ENCODE measurements at places on chromosomes 1 and 21.
A peak's percentile ranks its signal among the peaks of the same experiment; 100 is the strongest.

GRCh38 chr1:87506147-87506546 lies 177.5 kb downstream of the LMO4 start:
- H3K36me3 ChIP-seq, result no peaks in the 10 kb centered on the region
- no peak for DNase-seq
- H3K27me3 ChIP-seq, result no peaks in the 10 kb centered on the region
- no peak overlapping the region for H3K4me3 ChIP-seq
- H3K4me1 ChIP-seq, result no peaks in the 10 kb centered on the region
- no peak overlapping the region for H3K27ac ChIP-seq

DNA sequence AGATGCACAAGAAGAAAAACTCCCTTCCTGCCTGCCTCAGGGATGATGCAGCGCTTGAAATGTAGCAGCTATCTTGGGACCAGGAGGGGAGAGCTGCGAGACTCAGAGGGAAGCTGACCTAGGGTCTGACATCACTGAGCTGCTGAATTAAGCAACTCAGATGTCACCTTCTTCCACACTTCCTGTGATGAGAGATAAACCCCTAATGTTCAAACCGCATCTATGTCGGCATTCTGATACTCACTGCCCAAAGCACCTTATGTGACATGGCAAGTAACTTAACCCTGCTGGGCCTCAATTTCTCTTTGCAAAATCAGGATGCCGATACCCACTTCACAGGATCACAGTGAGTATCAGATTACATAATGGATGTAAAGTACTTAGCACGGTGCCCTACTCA lies 9.1 kb upstream of the AK2 start:
- no peak for DNase-seq
- H3K4me1 ChIP-seq, result peaks cover 10% of the 10 kb centered on the region
- no peaks in the 10 kb centered on the region for H3K27me3 ChIP-seq
- H3K36me3 ChIP-seq, result no peaks in the 10 kb centered on the region
- no peak overlapping the region for H3K27ac ChIP-seq

DNA sequence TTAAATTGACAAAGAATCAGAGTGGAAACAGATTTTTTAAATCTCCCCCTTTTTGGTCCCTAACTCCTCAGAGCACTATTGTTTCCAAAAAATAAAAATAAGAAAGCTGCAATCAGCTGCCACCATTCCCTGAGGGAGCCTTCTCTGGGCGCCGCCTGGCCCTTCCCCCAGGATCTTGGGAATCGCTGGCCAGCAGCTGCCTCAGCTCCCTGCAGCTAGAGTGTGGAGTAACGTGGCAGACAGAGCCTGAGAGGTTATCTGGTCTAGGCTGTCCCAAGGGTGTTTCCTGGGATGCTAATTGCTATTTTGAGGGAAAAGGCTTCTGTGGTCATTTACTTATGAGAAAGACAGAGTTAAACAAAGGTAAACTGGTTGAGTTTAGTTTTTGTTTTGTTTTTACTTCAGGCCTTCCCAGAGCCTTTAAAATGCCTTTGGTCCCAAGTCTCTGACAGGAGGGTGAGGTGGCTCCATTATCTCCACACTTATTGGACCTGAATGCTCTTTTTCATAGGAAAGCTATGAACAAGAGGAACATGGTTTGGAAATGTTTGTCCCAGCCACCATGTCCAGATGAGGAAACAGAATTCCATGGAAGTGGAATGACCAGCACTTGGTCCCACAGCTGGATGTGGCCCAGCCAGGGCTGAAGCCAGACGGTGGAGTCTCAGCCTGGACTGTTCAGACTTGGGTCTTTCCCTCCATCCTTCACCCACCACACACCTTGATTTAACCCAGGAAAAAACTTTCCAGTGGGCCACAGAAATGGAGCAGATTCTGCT lies 14.1 kb upstream of the KIAA1614 start:
- DNase-seq, result no peak
- no peaks in the 10 kb centered on the region for H3K27me3 ChIP-seq
- H3K4me1 ChIP-seq, result no peaks in the 10 kb centered on the region
- no peak overlapping the region for H3K27ac ChIP-seq

GRCh38 chr1:80731241-80731894 lies 1069.4 kb upstream of the ADGRL2 start:
- H3K4me1 ChIP-seq, result no peaks in the 10 kb centered on the region
- no peaks in the 10 kb centered on the region for H3K27me3 ChIP-seq
- no peak for DNase-seq

DNA sequence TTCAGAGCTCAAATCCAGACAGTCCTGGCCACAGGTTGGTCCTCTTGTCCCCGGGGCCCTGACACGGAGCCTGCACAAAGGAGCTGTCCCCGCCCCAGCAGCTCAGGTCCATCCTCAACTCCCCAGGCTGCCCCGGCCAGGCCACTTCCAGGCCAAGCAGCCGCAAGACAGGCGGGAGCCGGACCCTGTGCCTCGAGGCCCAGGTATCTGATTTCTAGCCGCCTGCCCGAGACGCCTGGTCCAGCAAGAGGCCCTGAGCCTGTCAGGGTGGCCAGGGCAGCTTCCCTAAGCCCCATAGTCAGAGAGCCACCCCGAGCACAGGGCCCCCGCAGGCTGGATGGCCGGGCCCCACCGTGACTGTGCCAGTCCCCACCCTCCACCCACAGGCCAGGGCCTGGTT lies 165.3 kb downstream of the PRDM16 start:
- no peak overlapping the region for H3K4me3 ChIP-seq
- DNase-seq, result no peak
- H3K27ac ChIP-seq, result no peak overlapping the region
- no peaks in the 10 kb centered on the region for H3K4me1 ChIP-seq
- H3K27me3 ChIP-seq, result peaks cover 8% of the 10 kb centered on the region

DNA sequence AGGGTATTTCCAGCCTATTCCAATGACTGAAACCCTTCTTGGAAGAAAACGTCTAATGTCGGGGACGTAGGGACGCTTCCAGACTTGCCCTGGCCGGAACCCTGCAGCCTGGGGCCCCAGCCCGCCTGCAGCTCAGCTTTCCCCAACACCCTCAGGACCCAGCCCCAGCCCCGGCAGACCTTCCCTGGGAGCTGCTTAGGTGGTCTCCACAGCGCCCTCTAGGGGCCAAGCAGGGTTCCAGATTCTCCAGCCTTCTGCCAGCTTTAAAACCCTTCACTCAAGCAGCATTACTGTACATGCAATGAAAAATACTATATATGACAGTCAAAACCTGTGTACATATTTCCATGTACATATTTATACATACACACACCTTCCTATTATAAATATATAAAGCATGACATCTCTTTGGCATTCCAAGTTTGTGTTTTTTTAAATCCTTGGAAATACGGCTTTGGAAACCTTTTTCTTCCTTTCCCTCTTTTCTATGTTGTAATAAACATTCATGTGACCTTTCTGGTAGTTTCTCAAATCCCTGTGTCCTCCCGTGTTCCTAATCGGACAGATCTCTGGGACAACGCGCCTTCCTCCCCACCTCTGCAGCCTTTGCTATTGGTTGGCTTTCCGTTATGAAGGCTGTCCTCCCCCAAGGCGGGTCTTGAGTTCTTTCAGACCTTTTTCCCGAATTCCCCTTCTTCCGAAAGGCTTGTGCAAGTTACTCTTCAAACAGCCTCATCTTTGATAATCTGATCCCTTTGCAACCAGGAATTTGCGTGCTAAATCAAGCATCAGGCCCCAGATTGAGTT lies 60.3 kb downstream of the STUM start:
- H3K27me3 ChIP-seq, result peaks cover 6% of the 10 kb centered on the region
- H3K27ac ChIP-seq, result no peak overlapping the region
- no peaks in the 10 kb centered on the region for H3K4me1 ChIP-seq
- no peaks in the 10 kb centered on the region for H3K36me3 ChIP-seq

DNA sequence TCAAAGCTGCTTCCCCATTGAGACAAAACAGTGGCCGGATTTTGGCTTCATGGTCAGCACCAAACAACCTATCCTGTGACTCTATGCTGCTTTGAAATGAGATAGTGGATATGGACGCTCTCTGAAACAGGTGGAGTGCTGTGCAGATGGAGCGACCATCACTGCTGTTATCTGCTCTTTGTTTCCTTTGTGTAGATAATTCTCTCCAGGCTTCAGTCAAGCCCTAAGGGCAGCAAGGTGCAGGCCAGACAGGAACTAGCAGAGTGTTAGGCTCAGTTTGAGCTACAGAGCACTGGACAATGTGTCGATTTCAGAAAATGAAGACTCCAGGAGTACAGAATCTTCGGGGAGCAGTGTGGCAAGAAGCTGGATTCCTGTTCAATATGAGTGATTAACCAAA lies 4.8 kb upstream of the IRF6 start:
- H3K36me3 ChIP-seq, result no peaks in the 10 kb centered on the region
- no peak overlapping the region for H3K27ac ChIP-seq
- H3K4me1 ChIP-seq, result peaks cover 8% of the 10 kb centered on the region
- H3K27me3 ChIP-seq, result no peaks in the 10 kb centered on the region

- peaks cover 6% of the 10 kb centered on the region for H3K27me3 ChIP-seq
- H3K4me1 ChIP-seq, result no peaks in the 10 kb centered on the region
- no peaks in the 10 kb centered on the region for H3K36me3 ChIP-seq
- no peak for DNase-seq
- no peak overlapping the region for H3K4me3 ChIP-seq
Measured at GRCh38 chr1:37391211-37392011, 83.0 kb upstream of the ZC3H12A start.

DNA sequence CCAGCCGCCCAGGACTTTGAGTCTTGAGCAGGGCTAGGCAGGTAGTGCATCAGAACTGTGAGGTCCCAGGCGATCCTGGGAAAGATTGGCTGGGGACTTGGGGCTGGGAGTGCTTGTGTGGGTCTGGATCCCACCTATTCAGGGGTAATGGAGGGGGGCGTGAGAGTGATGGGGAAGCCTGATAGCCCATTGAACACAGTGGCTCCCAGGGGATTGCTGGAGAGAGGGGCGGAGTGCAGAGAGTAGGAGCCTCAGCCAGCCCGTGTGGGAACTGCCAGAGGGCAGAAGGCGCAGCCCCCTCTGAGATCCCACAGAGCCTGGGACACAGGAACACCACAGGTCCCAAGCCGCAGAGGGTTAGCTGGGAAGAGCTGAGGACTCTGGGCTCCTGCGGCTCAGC lies 19.3 kb upstream of the PDZK1IP1 start:
- no peak for DNase-seq
- H3K4me1 ChIP-seq, result no peaks in the 10 kb centered on the region
- no peak overlapping the region for H3K4me3 ChIP-seq
- H3K27me3 ChIP-seq, result no peaks in the 10 kb centered on the region
- H3K27ac ChIP-seq, result no peak overlapping the region

DNA sequence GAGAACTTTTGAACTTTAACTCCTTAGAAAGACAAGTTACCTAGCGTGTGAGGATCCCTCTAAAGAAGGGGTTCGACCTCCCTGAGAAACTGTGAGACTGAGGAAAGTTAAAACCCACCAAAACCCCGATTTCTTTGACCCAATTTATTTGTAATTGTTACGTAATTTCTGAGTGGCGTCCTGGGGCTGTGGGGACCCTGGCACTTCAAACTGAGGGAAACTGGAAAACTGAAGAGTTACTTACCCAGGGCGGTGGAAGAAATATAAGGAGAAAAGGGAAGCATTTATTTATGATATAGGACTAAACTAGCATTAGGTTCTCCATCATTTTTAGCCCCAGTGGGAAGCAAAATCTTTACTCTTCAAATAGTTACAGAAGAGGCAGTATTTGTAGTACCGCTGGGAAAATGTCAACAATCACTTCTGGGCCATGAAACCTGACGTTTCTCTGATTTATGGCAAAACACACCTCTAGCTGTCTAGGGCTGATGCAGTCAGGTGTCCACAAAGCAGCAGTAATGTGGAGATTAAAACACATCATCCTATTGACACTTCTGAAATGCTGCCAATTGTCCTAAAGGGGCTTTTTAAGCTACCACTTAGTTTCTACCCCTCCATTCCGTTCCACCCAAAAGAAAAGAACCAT lies 430 bp downstream of the S100B start:
- no peak overlapping the region for H3K4me3 ChIP-seq
- no peaks in the 10 kb centered on the region for H3K36me3 ChIP-seq
- no peak for DNase-seq
- H3K27me3 ChIP-seq, result peaks cover under 1% of the 10 kb centered on the region
- peaks cover 7% of the 10 kb centered on the region for H3K4me1 ChIP-seq
- H3K27ac ChIP-seq, result no peak overlapping the region

- no peak for DNase-seq
- H3K27me3 ChIP-seq, result no peaks in the 10 kb centered on the region
- no peak overlapping the region for H3K27ac ChIP-seq
Measured at GRCh38 chr1:245641384-245641783, 486.6 kb downstream of the KIF26B start.

GRCh38 chr1:204931768-204932572 lies 61.3 kb downstream of the NFASC start:
- no peak overlapping the region for H3K4me3 ChIP-seq
- DNase-seq, result no peak
- H3K36me3 ChIP-seq, result no peaks in the 10 kb centered on the region
- no peak overlapping the region for H3K27ac ChIP-seq

DNA sequence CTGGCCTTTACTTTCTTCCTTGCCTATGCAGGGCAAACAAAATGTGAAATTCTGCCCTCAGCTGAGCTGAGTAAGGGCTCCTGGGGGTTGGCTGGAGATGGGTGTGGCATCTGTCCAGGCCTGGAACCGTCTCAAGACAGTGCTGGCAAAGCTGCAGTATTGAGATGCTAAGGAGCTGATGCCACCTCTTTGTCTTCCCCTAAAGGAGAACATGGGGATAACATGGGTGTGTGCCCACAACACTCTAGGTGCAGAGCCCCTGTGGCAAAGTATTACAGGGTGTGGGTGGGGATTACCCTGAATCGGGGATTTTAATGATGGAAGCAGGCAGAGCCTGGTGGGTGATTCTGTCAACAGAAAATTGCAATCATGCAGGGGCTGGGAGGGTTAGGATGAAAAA lies 2.5 kb upstream of the ST3GAL3 start:
- no peaks in the 10 kb centered on the region for H3K27me3 ChIP-seq
- H3K36me3 ChIP-seq, result peaks cover 55% of the 10 kb centered on the region
- H3K27ac ChIP-seq, result no peak overlapping the region
- peak; percentile 38 for DNase-seq

DNA sequence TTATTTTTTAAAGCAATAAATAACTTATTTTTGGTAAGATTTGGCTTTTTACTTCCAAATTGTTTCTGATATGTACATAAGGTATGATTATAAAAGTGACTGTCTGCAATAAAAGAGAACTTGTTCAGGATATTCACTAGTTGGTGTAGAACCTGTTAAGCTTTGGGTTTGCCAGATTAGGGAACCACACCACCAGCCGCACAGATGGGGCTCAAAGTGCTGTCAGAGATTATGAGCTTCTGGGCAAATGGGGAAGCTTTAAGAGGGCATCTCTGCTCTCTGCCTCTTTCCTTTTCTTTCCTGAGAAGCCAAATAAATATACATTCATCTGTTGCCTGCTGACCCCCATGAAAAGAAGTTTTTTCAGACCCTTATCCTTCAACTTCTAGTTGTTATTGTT lies 25.4 kb downstream of the IVNS1ABP start:
- no peaks in the 10 kb centered on the region for H3K4me1 ChIP-seq
- H3K27me3 ChIP-seq, result no peaks in the 10 kb centered on the region
- H3K4me3 ChIP-seq, result no peak overlapping the region
- DNase-seq, result no peak
- peaks cover 17% of the 10 kb centered on the region for H3K36me3 ChIP-seq

All from adrenal gland (tissue), 19 donors.